ENCODE measurements at places on chromosomes 11 and 22.

- DNase-seq: no peak
These were observed 44.2 kb downstream of the DSCAML1 start for GRCh38 chr11:117752721-117753237.

- DNase-seq: no peak
These were observed 975 bp upstream of the MDK start for GRCh38 chr11:46380340-46381047.

GRCh38 chr11:100359281-100359680 is 327.8 kb upstream of the ARHGAP42 start:
- no peak for DNase-seq

DNA sequence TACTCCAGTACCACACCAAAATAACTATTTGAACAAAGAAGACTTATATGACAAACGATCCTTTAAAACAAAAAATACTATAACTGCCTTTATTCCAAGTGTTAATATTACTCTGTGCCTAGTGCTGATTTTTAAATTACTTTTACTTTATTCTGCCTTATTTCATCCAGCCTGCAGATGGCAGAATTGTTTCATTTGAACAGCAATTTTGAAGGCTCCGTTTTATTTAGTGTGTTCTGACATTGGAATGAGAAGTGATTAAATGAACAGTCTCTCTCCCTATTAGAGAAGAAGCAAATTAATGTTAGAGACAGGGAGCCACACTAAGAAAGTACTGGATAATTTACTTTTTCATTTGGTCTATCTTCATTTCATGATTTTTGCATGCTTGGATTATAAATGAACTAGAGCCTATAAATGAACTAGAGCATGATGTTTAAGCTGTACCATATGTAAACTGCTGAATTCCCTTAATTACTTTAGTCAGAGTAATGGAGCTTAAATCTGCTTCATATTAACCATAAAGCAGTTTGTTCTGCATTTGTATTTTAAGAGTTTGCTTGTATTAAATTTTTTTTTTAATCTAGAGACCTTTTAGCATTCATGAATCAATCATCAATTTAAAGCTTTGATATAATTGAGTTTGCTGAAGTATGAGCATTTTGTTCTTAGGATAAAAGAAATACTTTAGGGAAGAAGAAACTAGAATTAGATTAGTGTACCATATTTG is 9.8 kb downstream of the PDHX start:
- no peak for DNase-seq

- DNase-seq: no peak
These were observed 30.7 kb upstream of the TH start for GRCh38 chr11:2202071-2202899.

DNA sequence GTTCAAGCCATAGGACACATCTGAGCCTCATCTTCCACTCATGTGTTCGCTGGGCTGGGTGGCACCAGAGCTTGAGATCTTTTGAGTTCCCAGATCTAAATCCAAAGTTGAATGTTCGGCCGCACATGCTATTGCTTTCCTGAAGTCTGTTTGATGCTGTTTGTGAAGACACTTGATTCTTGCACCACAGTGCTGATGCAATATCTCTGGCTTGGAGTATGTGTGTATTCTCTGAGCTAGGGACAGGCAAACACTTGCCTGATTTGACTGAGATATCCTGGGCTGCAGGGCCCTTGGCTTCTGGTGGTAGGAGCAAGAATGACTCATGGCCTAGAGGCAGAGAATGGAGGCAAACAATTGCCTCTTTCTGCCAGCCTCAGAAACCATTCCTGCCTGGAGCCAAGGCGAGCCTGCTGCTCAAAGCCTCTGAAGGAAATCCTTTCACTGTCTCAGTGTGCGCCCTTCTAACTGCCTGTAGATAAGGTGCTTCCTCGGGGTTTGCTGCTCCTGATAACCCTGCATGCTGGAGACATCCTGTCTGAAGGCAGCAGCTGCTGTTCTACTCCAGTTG is 73.0 kb downstream of the CYB5R2 start:
- no peak for DNase-seq

GRCh38 chr22:28029201-28029948 is 110.3 kb upstream of the PITPNB start:
- DNase-seq: no peak

DNA sequence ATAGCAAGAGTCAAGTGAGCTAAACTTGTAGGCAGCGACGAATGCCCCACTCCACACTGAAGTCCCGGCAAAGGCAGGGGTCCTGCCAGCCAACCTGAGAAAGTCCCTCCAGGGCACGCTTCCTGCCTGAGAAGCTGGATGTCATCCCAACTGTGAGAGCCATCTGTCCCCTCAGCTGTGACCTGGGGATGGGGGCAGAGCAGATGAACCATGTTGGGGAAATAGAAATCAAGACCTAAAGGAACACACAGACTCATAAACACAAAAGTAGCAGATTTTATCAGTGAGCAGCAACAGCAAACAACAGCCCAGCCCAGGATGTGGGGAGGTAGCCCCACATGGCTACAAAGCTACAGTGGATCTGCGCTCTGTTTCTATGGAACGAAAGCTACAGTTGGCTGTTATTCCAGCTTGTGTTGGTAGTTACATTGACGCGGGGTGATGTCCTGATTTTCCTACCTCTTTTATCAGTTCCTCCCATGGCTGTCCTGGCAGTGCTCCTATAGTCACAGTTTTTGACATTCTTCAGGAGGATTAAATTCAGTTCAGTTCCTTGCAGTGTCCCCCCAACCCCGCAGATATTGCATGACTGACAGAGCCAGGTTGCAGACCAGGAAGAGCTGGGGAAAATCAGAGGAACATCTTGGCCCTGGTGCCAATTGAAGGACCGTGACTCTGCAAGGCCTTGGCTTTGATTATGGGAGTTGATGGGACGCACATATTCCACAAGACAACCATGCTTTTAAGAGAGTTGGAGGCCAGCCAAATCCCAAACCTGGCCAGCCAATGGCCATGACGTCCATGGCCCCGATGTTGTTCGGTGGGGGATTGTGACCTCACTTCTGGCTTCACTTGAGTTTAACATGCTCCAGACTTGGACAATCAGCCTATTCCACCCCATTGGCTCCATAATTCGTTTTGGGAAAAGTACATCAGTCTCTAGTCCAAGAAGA is 14.6 kb downstream of the MRGPRD start:
- DNase-seq: no peak

DNA sequence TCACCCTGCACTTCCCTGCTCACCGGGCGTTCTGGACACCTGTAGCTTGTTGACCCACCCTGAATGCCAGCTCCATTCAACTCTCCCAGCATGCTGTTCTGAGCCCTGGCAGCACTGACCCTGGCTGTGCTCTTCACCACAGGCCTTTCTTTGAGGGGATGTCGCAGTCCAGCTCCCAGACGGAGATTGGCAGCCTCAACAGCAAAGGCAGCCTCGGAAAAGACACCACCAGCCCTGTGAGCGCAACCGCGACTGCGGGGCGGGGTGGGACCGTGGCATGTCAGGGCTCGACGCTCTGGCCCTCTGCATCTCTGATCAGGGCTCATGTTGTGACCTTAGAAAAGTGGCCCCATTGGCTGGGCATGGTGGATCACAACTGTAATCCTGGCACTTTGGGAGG is 47.4 kb upstream of the RAB1B start:
- no peak for DNase-seq

DNA sequence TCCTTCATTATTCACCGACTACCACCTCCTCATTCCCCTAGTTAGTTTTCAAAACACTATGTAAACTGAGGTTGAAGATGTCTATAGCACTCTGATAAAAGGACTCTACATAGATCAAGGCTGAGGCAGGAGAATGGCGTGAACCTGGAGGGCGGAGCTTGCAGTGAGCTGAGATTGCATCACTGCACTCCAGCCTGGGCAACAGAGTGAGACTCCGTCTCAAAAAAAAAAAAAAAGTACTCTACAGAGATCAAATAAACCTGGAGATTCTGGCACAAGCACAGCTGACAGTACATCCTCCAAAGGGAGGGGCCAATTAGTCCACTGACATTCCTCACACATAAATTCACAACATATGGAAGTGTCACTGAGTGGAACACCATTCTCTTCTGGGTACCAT is 31.0 kb downstream of the TSG101 start:
- no peak for DNase-seq

DNA sequence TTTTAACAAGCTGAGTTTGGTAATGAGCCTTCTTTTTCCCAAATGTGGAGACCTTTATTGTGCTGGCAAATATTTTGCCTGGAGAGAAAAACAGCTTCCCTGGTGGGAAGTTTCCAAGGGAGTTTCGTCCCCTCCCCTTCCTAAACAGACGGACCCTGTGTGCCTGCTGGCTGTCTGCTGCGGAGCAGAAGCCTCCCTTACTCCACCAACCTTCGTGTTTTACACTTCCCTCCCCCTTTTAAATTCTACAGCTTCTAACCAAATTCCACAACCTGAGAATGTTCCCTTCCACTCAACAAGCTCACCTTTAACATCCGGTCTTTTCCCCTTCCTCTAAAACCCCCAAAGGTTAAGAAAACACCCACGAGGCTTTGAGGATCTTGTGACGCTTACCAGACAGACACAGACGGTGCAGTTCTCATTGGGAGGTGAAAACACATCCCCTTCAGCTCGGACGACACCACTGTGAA is 17.1 kb downstream of the VWCE start:
- no peak for DNase-seq

DNA sequence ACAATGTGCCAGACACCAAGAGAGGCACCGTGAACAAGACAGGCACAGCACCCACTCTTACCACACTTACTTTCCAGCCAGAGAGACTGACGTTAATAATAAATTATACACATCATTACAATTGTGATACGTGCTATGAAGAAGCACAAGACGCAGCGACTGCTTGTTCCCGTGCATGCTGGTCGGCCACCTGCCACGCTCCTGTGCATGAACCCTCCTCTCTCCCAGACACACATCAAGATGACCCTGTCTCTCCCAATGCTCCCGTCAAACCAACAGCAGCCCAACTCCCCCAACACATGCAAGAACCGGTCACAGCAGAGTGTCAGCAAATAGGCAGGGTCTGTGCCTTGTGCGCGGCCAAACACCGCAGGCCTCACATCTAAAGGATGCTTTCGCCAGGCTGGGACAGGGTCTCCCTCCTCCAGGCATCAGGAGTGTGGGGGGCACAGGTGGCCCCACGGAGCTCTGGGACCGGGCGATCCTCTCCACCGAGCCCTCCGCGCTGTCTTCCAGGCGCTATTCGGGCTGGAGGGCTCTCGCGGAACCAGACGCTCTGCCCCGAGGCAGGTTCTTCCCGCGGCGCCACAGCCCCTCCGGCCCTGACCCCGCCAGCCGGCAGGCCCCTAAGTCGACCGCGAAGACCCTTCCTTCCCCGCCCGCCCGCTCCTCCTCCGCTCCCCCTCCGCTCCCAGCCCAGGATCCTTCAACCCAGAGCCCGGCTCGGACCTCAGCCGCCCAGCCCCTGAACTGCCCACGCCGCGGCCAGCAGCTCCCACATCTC is 533 bp downstream of the SERGEF start:
- no peak for DNase-seq

- no peak for DNase-seq
These were observed 161.6 kb upstream of the SESN3 start for GRCh38 chr11:95392644-95393043.

- DNase-seq: no peak
These were observed 31.7 kb downstream of the LMO1 start for GRCh38 chr11:8231979-8232378.

GRCh38 chr11:64290352-64291261 is 495 bp upstream of the KCNK4 start:
- no peak for DNase-seq

GRCh38 chr22:38570779-38571364 is 889 bp upstream of the DMC1 start:
- DNase-seq: no peak

DNA sequence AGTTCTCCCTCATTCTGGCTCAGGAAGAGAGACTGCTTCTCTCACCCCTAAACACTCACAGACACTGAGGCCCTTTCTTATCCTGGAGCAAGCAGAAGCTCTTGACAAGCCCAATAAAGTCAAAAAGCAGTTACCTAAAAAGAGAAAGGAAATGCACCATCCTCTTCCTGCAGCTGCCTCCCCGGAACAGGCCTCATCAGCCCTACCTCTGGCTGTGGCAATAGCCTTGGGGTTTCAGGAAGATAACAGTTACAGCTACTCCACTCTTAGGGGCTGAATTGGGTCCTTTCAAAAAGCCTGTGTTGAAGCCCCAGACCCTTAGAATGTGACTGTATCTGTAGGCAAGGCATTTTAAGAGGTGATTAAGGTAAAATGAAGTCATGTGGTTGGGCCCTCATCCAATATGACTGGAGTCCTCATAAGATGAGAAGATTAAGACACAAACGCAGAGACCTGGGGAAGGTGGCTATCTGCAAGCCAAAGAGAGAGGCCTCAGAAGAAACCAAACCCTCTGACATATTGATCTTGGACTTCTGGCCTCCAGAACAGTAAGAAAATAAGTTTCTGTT is 3.5 kb upstream of the LGALS12 start:
- DNase-seq: no peak

DNA sequence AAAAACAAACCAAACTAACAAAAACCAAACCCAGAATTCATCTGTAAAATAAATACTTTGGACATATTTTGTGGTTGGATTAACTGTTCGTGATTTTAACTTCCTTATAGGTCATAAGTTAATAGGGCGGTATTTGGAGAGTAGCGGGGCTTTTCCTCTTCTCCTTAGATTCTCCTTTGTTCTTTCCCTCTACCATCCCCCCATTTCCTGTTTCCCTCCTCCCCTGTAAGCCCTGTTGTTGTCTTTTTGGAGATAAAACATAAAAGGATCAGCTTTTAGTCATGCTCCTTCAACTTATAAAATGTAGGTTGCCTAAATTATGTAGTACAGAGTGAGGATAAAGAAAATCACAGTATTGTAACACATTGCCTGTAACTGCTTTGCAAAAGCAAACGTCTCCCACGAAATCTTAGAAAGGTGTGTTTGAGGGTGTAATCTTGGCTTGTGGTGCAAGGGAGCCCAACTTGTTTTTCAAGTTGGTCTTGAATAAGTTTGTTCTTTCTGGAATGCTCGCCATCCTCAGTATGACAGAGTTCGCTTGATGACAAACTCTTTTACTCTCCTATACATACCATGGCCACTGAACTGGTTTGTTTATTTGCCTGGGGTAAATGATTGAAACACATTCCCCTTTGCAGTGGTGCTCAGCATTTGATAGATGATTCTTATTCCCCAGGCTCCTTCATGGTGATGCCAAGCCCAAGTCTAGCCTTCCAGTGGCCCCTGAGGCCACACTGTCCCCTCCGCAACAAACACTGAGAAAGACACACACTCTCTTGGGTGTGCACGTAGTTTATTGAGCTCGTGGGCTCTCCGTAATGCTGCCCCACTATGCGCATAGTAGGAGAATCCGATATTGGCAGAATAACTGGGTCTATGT is 49.4 kb downstream of the TEAD1 start:
- DNase-seq: no peak

- DNase-seq: no peak
These were observed 115.0 kb downstream of the CACNA1I start for GRCh38 chr22:39685336-39686177.
